ENCODE measurements at places on chromosomes 13 and 19.

GRCh38 chr19:12880551-12881171 is 588 bp downstream of the DNASE2 start:
- peak; percentile 26 for DNase-seq

- no peak for DNase-seq
Observed at GRCh38 chr19:14495672-14496028, 277 bp downstream of the GIPC1 start.

- DNase-seq = peak; percentile 97
Observed at GRCh38 chr19:2532252-2533071, 56.5 kb downstream of the GADD45B start.

DNA sequence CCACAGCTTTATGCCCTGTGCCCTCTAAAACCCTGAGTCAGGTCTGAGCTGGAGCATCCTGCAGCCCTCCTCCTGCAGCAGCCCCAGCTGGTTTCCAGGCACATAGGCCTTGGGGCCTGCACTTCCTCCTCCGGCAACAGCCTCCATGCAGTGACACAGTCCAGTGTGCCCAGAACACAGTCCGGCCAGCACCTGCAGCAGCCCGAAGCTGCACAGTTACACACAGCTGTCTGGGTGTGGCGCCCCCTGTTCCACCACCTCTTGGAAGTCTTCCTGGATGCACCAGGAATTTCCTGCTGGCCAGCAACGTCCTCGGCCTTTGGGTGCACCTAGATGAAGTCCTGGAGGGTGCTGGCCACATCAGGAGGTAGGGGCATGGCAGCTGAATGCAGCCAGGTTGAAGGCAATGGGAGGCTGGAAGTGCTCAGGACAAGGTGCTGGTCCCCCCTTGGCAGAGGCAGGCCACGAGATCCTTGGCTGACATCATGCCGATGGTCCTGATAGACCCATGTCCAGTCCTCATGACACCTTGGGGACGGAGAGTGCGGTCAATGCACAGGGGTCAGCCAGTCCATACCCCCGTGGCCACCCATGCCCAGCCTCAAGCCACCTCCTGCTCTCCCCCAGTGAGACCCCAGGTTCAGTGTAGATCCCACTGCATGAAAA is 27.1 kb upstream of the PARP4 start:
- no peak for DNase-seq

GRCh38 chr19:18203408-18203862 is 407 bp downstream of the RAB3A start:
- no peak for DNase-seq

- DNase-seq = peak; percentile 95
Observed at GRCh38 chr19:18156841-18157464, 4.0 kb downstream of the PIK3R2 start.

GRCh38 chr13:34944751-34945150 is 2.7 kb downstream of the NBEA start:
- DNase-seq = no peak

GRCh38 chr13:102742506-102742905 is 31.1 kb downstream of the TEX30 start:
- DNase-seq = no peak

DNA sequence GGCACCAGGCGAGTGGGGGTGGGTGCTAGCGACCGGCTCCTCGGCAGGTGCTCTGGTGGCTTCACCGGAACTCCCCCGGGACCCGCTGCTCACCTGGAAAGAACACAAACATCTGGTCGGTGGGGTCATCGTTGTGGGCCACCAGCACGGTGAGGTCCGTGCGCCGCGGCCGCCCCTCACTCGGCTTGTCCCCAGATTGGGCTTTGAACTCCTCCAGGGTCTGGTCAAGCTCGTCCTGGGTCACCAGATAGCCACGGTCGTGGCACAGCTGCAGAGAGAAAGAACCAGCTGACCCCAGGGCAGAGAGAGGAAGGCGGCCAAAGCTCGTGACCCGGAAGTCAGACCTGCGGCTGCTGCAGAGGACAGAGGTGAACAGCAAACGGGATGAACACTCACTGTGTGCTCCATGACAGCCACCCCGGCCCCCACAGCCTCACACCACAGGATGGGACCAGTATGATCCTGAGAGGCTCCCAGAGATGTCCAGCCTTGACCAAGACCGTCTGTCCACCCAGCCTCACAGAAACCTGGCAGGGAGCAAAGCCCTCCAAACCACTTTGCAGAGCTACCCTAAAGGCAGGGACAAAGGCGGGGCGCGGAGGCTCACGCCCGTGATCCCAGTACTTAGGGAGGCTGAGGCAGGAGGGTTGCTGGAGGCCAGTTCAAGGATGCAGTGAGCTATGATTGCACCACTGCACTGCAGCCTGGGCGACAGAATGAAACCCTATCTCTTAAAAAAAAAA is 1.2 kb downstream of the POLR2E start:
- DNase-seq = no peak

DNA sequence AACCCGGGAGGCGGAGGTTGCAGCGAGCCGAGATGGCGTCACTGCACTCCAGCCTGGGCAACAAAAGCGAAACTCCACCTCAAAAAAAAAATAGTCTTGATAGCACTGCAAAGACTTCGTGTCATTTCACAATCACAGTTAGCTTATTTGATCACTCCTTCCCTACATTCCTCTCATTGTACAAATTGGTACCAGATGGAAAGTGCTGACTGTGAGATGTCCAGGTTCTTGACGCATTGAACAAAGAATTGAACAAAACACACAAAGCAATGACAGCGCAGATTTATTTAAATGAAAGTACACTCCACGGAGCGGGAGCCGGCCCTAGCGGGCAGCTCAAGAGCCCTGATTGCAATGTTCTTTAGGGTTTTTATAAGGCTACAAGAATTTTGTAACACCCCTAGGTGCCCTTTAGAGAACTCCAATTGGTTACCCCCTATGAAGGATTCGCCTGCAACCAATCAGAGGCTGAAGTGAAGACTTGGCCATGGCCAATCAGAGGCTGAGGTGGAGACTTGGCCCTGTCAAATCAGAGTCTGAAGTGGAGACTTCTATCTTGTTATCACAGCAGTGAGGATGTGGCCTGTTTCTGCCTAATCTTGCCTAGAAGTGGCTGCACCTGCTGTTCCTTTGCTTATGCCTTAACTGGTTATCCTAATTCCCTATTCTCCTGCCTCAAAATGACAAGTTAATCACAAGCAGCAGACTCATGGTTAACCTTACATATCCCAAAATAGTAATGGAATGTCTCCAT is 16.7 kb downstream of the ZNF556 start:
- DNase-seq = no peak

GRCh38 chr19:49196527-49197240 is 39.1 kb downstream of the TRPM4 start:
- DNase-seq = no peak

GRCh38 chr19:2032296-2032941 is 16.9 kb upstream of the BTBD2 start:
- DNase-seq = peak; percentile 84

GRCh38 chr13:109787135-109787954 is 962 bp upstream of the IRS2 start:
- DNase-seq = peak; percentile 46

DNA sequence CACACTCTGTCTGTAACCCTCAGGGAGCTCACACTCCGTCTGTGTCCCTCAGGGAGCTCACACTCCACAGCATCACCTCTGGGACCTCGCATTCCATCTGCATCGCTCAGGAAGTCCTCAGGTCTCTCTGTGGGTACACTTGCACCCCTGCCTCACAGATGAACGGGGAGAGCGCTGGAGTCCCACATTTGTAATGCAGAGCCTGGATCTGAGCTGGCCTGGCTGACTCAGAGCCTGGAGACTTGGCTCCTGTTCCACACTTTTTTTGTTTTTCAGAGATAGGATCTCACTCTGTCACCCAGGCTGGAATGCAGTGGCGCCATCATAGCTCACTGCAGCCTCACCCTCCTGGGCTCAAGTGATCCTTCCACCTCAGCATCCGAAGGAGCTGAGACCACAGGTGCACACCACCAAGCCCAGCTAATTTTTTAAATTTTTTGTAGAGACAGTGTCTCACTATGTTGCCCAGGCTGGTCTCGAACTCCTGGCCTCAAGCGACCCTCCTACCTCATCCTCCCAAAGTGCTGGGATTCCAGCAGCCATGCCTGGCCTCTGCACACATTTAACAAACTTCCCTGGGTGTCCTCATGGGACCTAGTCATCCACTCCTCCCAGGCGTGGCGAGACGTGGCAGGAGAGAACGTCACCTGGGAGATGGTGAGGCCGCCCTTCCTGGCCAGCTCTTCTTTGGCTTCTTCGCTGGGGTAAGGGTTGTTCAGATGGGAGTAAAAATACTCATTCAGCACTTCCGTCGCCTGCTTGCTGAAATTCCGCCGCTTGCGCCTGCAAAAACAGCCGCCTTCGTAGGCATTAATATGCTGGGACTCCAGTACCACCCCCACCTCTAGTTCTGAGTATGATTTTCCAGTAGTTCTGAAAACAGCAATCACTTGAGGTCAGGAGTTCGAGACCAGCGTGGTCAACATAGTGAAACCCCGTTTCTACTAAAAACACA is 31.0 kb downstream of the CILP2 start:
- DNase-seq = peak; percentile 16

DNA sequence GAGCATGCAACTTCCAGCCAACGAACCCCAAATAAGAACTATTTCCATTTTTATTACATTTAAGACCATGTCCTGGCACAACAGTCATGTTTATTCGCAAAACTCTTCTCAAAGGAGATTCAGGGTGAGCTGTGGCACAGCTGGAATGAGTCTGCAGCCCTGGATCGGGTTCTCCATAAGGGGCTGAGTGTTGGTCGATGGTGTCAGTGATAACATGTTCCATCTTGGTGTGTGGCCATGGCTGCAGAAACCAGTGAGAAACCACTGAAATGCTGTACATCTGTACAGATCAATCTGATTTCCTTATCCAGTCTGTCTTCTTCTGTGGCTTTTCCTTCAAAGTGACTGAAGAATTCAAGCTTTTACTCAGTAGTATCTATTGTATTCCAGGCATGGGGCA is 15.2 kb downstream of the FAM124A start:
- no peak for DNase-seq

GRCh38 chr13:103692442-103692841 is 626.2 kb upstream of the SLC10A2 start:
- no peak for DNase-seq

- DNase-seq = peak; percentile 48
Observed at GRCh38 chr13:24502533-24503378, 9.8 kb downstream of the PARP4 start.

DNA sequence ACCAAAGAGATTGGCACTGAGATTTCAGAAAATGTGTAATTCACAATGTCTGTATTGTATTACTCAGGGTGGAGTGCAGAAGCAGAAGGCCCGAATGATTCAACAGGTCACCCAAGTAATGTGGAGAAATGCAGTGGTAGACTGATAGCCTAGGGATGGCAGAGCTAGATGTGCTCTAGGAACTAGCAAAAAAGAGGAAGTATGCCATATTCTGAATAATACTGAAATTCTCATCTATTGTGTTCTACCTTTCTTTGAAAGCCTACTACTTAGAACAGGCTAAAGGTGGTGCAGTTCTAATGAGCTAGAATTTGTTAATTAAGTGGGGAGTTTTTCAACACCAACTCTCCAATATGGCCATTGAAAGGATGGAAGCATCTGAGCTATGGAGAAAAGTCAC is 1449.8 kb upstream of the MIR17HG start:
- DNase-seq = no peak

GRCh38 chr19:24051516-24051915 is 35.5 kb upstream of the ZNF254 start:
- DNase-seq = no peak

DNA sequence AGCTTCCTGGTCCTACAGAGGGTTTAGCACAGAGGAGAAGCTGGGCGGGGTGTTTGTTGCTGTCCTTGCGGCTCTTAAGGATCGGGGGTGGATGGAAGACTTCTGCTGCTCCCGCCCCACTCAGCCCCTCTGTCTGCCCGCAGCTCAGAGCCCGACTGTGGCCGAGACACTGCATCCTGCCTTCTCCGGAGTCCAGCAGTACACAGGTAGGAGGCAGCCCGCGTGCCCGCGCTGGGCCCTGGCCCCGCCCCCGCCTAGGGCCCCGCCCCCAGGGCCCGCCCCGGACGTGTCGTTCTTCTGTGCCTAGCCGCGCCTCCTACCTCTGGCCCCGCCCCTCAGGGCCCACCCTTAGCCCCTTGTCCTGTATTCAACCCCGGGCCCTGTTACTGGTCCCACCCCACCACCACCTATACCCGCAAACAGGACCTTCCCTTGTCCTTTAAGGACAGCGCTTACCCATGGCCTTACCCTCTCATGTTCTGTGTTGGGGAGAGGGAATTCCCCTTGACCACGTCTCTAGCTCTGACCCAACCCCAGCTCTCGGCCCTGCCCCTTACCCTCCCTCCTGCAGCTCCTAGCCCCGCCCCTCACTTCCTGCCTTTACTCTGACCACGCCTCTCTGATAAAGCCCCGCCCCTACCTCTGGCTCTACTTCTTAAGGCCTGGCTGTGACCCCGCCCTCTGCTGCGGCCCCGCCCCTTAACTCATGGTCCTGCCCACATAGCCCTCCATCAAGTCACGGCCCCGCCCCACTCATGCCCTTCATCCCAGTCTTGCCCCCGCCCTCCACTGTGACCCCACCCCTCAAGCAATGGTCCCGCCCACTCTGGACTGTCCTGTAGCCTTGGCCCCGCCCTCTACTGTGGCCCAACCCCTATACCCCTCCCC is 60.5 kb downstream of the CELF5 start:
- peak; percentile 44 for DNase-seq

DNA sequence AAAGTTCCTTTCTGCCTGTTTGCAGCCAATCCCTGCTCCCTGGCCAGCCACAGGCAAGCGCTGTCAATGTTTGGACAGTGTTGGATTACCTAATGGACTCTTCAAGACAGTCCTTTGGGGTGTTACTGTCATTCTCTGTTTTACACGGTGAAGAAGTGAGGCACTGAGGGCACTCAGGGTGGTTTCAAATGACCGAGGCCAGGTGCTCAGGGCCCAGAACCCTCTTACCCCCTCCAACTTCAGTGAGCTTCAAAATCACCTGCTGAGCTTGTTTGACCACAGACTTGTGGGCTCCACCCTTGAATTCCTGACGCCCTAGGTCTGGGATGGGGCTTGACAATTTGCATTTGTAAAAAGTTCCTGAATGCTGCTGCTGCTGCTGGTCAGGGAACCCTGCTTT is 97.9 kb downstream of the GGACT start:
- DNase-seq = no peak

DNA sequence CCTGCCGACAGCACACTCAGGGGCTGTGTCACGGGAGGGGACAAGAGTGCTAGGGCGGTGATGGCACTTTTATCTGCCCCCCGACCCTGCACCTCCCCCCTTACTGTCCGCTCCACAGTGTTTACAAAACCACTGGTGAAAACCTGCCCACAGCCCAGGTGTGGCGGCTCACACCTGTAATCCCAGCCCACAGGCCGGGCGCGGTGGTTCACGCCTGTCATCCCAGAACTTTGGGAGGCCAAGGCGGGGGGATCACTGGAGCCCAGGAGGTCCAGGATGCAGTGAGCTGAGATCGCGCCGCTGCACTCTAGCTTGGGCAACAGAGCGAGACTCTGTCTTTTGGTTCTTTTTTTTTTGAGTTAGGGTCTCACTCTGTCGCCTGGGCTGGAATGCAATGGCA is 11.8 kb downstream of the LINGO3 start:
- no peak for DNase-seq
